Thymus (tissue), 14 donors: ENCODE measurements at places on chromosomes 3 and 15. TPM values are rescaled to one million over a fixed set of nuclear protein-coding genes. Genes with fewer than 3 reads are reported as not detected.

DNA sequence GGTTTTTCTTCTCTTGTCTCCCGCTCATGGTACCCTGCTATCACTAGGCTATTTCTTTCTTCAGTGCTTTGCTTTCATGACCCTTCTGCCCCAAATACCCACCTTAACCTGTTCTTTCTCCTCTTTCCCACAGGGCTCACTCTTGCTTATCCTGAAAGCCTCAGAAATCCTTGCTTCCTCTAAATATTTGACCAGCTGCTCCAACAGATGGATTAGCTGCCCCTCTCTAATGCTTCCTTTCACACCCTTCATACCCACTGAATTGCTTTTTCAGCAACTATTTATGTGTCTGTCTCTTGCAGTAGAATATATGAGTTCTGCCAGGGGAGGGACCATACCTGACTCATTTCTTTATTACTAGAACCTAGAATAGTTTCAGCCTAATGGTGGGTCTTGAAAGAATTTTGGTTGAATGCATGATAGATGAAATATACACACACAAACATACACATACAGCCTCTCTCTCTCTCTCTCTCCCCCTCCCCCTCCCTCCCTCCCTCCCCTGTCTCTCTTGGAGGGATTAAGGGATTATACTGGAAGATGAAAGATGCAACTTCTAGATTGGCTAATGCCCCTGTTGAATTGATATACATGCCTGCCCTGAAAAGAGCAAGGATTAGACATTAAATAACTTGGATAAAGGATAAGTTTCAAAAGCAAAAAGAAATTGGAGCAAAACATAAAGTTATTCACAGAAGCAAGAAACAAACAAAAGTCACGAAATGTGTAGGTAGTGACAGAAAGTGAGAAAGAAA is 95.0 kb upstream of the GADL1 start:
- no peaks in the 10 kb centered on the region for H3K36me3 ChIP-seq
- H3K4me3 ChIP-seq: no peak overlapping the region
- peaks cover 5% of the 10 kb centered on the region for H3K4me1 ChIP-seq
- H3K27me3 ChIP-seq: no peaks in the 10 kb centered on the region
- H3K27ac ChIP-seq: no peak overlapping the region

DNA sequence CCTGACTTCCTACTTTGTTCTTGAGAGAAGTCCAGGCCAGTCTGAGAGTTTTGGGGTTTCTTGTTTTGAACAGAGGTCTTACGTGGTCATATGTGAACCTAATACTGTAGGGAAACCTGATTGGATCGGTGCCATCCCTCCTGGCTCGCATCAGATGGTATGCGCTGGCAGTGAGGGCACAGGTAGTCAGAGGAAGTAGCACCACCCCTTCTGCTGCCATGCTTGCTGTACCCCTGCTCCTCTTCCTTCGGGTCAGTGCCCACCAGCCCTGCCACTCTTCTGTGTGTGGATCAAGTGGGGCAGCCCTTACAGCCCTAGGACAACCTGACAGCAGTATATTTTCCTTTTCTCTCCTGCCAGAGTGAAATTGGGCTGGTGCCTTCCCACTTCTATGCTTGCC is 39.7 kb downstream of the CHCHD6 start:
- no peaks in the 10 kb centered on the region for H3K4me1 ChIP-seq
- H3K27ac ChIP-seq: no peak overlapping the region
- no peaks in the 10 kb centered on the region for H3K36me3 ChIP-seq
- DNase-seq: no peak
- no peak overlapping the region for H3K4me3 ChIP-seq
- no peaks in the 10 kb centered on the region for H3K27me3 ChIP-seq

- H3K27ac ChIP-seq: no peak overlapping the region
- H3K4me3 ChIP-seq: no peak overlapping the region
- DNase-seq: no peak
These were observed 9.6 kb downstream of the NMD3 start for GRCh38 chr3:161230621-161231171.

- no peaks in the 10 kb centered on the region for H3K36me3 ChIP-seq
- H3K4me1 ChIP-seq: no peaks in the 10 kb centered on the region
- H3K27me3 ChIP-seq: no peaks in the 10 kb centered on the region
- no peak overlapping the region for H3K4me3 ChIP-seq
These were observed 43.9 kb upstream of the CLRN1 start for GRCh38 chr3:151016478-151016795.

GRCh38 chr15:96264351-96264798 is 66.1 kb upstream of the NR2F2 start:
- no peak overlapping the region for H3K4me3 ChIP-seq
- H3K36me3 ChIP-seq: no peaks in the 10 kb centered on the region
- no peaks in the 10 kb centered on the region for H3K4me1 ChIP-seq

DNA sequence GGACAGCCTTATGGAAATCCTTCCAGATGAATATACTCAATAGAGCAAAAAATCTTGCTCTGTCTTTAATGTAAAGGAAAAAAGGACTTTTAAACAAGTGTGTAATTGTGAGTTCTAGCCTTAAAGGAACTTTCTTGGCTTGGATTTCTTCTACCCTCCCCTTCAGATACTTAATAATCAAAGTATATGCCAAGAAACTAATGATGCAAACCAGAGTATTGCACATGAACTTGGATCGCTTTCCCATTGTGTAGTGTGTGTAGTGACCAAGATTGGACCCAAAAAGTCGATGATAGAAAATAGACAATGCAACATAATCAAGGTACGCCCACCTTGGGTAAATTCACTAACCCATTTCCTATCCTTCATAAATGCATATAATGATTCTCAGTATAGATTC is 123.8 kb downstream of the TIGIT start:
- H3K36me3 ChIP-seq: no peaks in the 10 kb centered on the region
- H3K4me1 ChIP-seq: no peaks in the 10 kb centered on the region
- DNase-seq: no peak
- H3K27me3 ChIP-seq: no peaks in the 10 kb centered on the region

GRCh38 chr15:33067456-33067855 is 127.1 kb downstream of the FMN1 start:
- no peak for DNase-seq
- peak overlapping the region; percentile 55 for H3K4me3 ChIP-seq
- H3K27ac ChIP-seq: peak overlapping the region; percentile 85
- no peaks in the 10 kb centered on the region for H3K36me3 ChIP-seq
- H3K4me1 ChIP-seq: peaks cover 22% of the 10 kb centered on the region
- no peaks in the 10 kb centered on the region for H3K27me3 ChIP-seq

DNA sequence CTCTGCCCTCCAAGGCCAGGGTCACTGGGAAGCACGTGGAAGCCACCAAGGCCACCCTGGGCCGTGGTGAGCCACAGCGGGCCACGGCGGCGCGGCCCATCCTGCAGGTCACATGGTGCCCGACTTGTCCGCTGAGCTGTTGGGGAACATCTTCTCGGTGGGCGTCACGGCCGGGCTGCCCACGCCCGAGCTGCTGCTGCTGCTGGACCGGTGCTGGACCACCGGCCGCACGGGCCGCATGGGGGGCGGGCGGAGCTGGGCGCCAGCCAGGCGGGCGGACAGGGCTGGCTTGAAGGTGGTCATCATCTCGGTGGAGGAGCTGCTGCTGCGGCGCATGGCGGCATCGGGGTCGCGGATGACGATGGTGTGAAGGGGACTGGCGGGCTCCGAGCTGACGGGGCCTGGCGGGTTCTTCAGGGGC is 22.1 kb upstream of the RAD18 start:
- H3K27ac ChIP-seq: no peak overlapping the region
- no peak for DNase-seq
- H3K4me3 ChIP-seq: no peak overlapping the region
- no peaks in the 10 kb centered on the region for H3K27me3 ChIP-seq
- no peaks in the 10 kb centered on the region for H3K4me1 ChIP-seq
- H3K36me3 ChIP-seq: no peaks in the 10 kb centered on the region

DNA sequence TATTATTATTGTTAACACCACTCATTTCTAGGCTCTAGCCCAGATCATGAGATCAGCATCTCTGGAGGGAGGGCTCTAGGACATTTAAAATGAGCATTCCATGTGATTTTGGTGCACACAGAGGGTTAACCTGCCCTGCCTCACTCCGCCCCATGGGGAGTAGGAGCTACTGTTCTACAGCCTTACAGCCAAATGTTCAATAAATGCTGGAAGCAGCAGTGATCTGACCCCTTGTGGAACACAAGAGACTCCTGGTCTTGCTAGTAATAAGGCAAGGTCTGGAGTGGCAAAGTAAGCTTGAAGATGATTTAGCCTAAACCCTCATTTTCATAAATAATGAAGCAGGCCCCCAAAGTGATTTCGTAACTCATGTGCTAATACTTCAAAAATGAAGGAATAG is 166.4 kb upstream of the EOMES start:
- no peaks in the 10 kb centered on the region for H3K4me1 ChIP-seq
- DNase-seq: no peak
- no peak overlapping the region for H3K27ac ChIP-seq
- H3K27me3 ChIP-seq: no peaks in the 10 kb centered on the region
- H3K4me3 ChIP-seq: no peak overlapping the region
- H3K36me3 ChIP-seq: no peaks in the 10 kb centered on the region

GRCh38 chr15:88987934-88988671 is 74.9 kb upstream of the MFGE8 start:
- H3K27ac ChIP-seq: no peak overlapping the region
- DNase-seq: no peak
- H3K36me3 ChIP-seq: no peaks in the 10 kb centered on the region
- H3K4me1 ChIP-seq: no peaks in the 10 kb centered on the region
- H3K27me3 ChIP-seq: no peaks in the 10 kb centered on the region

- DNase-seq: no peak
- H3K36me3 ChIP-seq: no peaks in the 10 kb centered on the region
- no peaks in the 10 kb centered on the region for H3K4me1 ChIP-seq
- H3K4me3 ChIP-seq: no peak overlapping the region
These were observed 490.8 kb downstream of the CNTN4 start for GRCh38 chr3:2589336-2589969.

- H3K36me3 ChIP-seq: no peaks in the 10 kb centered on the region
- H3K4me1 ChIP-seq: no peaks in the 10 kb centered on the region
- H3K27ac ChIP-seq: no peak overlapping the region
- no peaks in the 10 kb centered on the region for H3K27me3 ChIP-seq
These were observed 413.0 kb downstream of the RBMS3 start for GRCh38 chr3:29693863-29694262.

DNA sequence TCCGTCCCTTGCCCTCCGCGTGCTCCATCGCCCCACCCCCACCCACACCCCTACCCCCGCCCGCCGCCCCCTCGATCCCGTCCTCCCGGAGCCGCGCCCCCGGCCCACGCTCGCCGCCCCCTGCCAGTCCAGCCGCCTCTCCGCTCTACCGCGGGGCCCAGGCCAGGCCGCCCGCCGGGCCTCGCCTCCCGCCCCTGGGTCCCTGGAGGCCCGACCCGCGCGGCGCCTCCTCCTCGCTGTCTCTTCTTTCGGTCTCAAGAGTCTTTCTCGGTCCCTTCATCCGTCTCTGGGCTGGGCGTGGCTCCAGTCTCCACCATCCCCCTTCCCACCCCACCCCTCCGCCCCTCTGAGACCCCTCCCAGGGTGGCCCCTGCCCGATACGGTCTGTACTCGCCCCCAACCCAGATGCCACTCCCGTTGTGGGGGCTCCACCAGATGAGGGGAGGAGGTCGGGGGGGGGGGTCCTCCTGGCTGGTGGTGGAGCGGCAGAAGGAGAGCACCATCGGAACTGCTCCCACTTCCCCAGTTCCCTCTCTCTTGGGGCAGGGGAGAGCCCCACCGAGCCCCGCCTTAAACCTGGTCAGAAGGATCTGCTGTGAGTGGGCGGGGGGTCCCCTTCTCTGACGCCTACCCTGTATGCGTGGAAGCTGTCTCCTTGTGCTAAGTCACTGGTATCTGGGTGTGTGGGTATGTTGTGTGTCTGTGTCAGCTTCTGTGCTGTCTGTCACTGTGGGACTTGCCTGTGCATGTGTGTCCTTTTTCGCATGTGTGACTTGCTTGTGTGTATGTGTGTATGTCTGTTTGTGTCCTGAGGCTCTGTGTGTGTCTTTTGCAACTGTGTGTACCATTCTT is 1.0 kb downstream of the PRKCD start:
- H3K4me3 ChIP-seq: peak overlapping the region; percentile 95
- H3K27me3 ChIP-seq: peaks cover 9% of the 10 kb centered on the region
- H3K36me3 ChIP-seq: no peaks in the 10 kb centered on the region
- H3K4me1 ChIP-seq: peaks cover 23% of the 10 kb centered on the region

DNA sequence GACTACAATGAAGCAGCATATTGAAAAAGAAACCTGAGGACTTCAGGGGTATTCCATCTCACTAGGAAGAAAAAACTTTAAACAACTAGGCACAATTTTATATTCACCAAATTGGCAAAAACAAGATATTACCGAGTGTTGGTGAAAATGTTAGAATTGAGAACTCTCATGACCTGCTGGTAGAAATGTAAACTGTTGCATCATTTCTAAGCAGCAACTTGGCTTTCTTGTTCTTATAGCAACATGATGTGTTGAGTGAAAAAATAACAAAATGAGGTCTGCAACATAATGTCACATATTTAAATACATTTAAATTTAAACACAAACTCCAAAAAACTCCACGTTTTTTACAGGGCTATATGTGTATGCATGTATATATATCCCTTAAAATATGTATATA is 59.0 kb upstream of the SPPL2A start:
- no peaks in the 10 kb centered on the region for H3K4me1 ChIP-seq
- no peaks in the 10 kb centered on the region for H3K27me3 ChIP-seq
- no peak for DNase-seq
- H3K4me3 ChIP-seq: no peak overlapping the region
- no peaks in the 10 kb centered on the region for H3K36me3 ChIP-seq

Gene SYNPR
- total RNA-seq: 0.09 TPM

Gene GOLGA8B
- total RNA-seq: 11.7 TPM

Gene AHSG
- 0.33 TPM for total RNA-seq

Gene ARNT2
- 1.4 TPM for total RNA-seq

Gene GOLGA8S
- 0.05 TPM for total RNA-seq

Gene C3orf49
- total RNA-seq: not detected

Gene DGKG
- 1.6 TPM for total RNA-seq
